ENCODE measurements at places on chromosomes 6 and 20. TPM values are rescaled to one million over a fixed set of nuclear protein-coding genes. Genes with fewer than 3 reads are reported as not detected.

DNA sequence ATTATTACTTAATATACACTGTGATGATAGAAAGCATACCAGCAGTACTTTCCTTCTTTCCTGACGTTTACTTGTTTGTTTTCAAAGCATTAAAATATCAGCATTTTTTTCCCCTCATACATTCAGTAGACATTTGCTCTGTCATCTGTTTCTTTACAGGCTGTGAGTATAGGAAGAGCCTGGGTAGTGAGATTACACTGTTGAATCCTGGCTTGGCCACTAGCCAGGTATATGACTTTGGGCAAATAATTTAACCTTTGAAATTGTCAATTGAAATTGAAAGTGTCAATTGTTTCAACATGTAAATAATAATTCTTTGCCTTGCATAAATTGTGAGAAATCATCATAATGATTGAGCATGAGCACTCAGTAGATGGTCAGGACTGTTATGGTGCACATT lies 336.2 kb downstream of the CDKAL1 start:
- peaks cover 6% of the 10 kb centered on the region for H3K4me1 ChIP-seq
- DNase-seq = no peak
- H3K27ac ChIP-seq = no peak overlapping the region
- H3K27me3 ChIP-seq = no peaks in the 10 kb centered on the region
- H3K4me3 ChIP-seq = no peak overlapping the region

DNA sequence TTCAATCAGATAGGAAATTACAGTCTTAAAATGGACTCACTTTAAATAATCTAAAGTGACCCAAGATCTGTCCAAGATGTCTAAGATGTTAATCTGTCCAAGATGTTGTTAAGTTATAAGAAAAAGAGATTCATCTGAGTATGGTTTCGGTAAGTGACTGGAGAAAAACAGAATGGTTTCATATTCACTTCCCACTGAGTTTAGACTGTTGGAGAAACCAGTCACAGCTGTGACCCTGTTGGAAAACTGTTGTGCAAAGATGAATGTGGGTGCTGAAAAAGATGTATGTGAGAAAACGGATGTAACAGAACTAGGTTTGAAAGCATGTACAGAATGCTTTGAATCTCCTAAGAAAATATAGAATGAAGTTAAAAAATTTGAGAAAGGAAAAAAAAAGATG lies 325.9 kb downstream of the COL12A1 start:
- H3K4me1 ChIP-seq = peaks cover 22% of the 10 kb centered on the region
- no peak for DNase-seq
- H3K36me3 ChIP-seq = no peaks in the 10 kb centered on the region
- no peaks in the 10 kb centered on the region for H3K27me3 ChIP-seq
- no peak overlapping the region for H3K4me3 ChIP-seq

DNA sequence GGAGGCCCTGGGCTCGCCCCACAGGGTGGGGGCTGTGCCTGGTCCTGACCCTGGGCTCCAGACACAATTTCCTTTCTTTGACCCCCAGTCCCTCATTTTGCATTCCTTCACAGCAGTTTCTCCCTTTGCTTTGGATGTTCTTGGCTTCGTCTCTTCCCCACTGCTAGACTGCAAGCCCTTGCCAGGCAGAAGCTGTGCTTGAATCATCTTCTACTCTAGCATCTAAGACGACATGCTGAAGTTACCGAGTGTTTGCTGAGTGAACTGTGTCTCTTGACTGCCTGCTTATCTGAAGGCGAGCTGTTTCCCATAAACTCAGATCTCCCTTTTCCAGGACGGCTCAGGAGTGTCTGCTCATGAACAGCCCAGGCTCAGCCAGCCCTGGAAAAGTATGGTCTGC lies 14.3 kb upstream of the SYNDIG1 start:
- H3K36me3 ChIP-seq = no peaks in the 10 kb centered on the region
- no peak for DNase-seq
- no peak overlapping the region for H3K27ac ChIP-seq
- peaks cover 32% of the 10 kb centered on the region for H3K27me3 ChIP-seq
- no peak overlapping the region for H3K4me3 ChIP-seq

CST7 gene
- not detected for total RNA-seq

CAGE1 gene
- under 0.01 TPM for total RNA-seq
